ENCODE measurements at places on chromosomes 16 and 17. TPM values are rescaled to one million over a fixed set of nuclear protein-coding genes. Genes with fewer than 3 reads are reported as not detected.
A peak's percentile ranks its signal among the peaks of the same experiment; 100 is the strongest.

DNA sequence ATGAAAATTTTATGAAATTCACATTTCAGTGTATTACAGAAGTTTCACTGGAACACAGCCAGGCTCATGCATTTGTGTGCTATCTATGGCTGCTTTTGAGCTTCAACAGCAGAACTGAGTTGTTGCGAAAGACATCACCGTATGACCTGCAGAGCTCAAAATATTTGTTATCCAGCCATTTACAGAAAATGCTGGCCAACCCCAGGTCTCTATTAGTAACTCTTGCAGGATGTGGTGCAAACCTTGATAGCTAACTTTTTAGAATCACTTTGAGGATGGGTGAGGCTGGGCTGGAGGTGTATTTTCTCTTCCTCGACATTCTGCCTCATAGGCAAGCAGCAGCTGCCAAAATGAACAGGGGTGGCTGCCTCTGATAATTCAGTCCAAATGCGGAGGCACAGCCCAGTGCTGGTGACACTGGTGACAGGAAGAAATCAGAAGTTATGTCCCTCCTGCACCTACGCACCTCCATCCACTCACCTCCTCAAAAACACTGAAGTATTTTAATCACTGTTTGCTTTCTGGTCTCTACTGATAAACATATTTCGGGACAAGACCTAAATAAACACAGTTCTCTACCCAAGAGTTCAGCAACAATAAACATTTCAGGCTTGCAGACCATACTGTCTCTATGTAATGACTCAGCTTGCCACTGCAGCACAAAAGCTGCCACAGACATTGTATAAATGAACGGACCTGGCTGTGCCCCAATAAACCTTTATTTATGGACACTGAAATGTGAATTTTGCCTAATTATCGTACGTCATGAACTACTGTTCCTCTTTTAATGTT, 28.5 kb downstream of the ARHGAP17 start:
- H3K4me3 ChIP-seq = peak overlapping the region; percentile 12
- no peaks in the 10 kb centered on the region for H3K27me3 ChIP-seq
- no peaks in the 10 kb centered on the region for H3K36me3 ChIP-seq
- no peak for DNase-seq
- peak overlapping the region; percentile 76 for H3K27ac ChIP-seq

- H3K4me1 ChIP-seq = no peaks in the 10 kb centered on the region
- DNase-seq = peak; percentile 79
- H3K36me3 ChIP-seq = no peaks in the 10 kb centered on the region
- no peak overlapping the region for H3K27ac ChIP-seq
- H3K27me3 ChIP-seq = no peaks in the 10 kb centered on the region
- no peak overlapping the region for H3K4me3 ChIP-seq
Observed at GRCh38 chr17:11554042-11554441, 44.2 kb upstream of the DNAH9 start.

DNA sequence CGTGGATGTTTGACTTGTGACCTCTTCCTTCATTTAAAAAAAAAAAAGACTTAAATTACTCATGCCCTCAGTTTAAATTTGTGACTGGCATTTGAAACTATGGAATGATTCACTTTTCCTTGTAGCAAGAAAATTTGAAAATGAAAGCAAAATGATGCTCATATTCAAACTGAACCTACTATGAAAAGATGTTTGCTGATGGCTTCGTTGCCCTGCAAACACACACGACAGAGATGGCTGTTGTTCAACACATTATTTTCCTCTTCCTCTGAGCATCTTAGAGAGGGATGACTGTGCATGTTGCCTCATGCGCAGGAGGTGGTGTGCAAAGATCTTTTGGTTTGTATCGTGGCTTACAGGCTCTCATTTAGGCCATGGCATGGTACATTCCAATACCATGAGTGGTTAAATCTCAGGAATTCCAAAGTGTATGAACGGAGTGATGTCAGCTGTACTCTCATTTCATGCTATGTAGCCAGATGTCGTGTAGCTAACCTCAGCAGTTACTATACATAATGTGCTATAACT, 164.5 kb downstream of the PRKCA start:
- no peak for DNase-seq
- no peaks in the 10 kb centered on the region for H3K36me3 ChIP-seq
- peak overlapping the region; percentile 75 for H3K27ac ChIP-seq
- no peaks in the 10 kb centered on the region for H3K27me3 ChIP-seq
- H3K4me3 ChIP-seq = no peak overlapping the region

DNA sequence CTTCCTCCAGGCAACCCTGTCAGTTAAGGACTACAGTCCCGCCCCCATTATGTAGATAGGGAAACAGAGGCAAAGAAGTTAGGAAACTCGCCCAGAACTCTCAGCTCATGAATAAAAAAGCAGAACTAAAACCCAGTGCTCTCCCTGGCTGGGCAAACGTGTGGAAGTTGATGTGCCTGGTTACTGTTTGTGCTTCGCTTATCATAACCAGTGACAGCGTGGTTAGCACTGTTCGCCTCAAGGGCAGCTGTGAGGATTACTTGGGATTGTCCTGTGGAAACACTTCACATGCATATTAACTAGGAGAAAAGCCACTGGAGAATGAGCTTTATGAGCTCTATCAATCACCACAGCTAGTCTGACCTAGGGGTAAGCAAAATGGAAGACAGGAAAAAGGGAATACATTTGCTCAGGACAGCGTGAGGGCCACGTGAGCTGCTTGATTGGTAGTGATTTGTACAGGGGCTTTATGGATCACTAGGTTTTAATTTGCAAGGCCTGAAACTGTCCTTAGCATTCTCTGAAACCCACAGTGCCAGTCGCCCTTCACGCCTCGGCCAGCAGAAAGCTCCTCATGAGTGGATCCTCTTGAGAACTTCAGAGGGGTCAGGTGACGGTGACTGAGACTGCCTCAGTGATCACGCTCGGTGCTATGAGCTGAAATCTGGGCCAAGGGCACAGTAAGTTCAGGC, 19.9 kb downstream of the CYB5D2 start:
- H3K4me1 ChIP-seq = peaks cover 6% of the 10 kb centered on the region
- no peak for DNase-seq
- H3K36me3 ChIP-seq = peaks cover 33% of the 10 kb centered on the region
- H3K27me3 ChIP-seq = no peaks in the 10 kb centered on the region
- H3K4me3 ChIP-seq = no peak overlapping the region

DNA sequence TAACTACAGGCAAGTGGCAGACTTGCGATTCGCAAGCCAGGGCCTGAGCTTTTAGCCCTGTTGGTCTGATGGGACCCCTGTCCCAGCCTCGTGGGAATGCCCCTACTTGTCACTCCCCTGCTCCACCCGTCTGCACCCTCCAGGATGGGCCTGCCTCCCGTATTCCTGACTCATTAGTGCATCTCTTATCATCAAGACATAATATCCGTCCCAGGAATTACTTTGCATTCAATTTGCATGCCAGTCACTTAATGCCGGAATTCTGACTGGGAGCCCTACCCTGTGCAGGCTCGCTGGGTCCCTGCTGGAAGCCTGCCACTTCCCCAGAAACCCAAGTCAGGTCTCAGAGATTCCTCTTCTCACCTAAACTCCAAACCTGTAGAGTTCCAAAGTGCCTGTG, 3.3 kb downstream of the PRSS53 start:
- H3K4me3 ChIP-seq = no peak overlapping the region
- H3K4me1 ChIP-seq = peaks cover 24% of the 10 kb centered on the region
- DNase-seq = no peak
- H3K27me3 ChIP-seq = no peaks in the 10 kb centered on the region

Gene ASB16
- total RNA-seq = 5.4 TPM

- no peak for DNase-seq
- no peaks in the 10 kb centered on the region for H3K4me1 ChIP-seq
- no peak overlapping the region for H3K27ac ChIP-seq
- no peak overlapping the region for H3K4me3 ChIP-seq
- H3K27me3 ChIP-seq = no peaks in the 10 kb centered on the region
Observed at GRCh38 chr17:34883106-34884000, 77.9 kb downstream of the CCT6B start.

DNA sequence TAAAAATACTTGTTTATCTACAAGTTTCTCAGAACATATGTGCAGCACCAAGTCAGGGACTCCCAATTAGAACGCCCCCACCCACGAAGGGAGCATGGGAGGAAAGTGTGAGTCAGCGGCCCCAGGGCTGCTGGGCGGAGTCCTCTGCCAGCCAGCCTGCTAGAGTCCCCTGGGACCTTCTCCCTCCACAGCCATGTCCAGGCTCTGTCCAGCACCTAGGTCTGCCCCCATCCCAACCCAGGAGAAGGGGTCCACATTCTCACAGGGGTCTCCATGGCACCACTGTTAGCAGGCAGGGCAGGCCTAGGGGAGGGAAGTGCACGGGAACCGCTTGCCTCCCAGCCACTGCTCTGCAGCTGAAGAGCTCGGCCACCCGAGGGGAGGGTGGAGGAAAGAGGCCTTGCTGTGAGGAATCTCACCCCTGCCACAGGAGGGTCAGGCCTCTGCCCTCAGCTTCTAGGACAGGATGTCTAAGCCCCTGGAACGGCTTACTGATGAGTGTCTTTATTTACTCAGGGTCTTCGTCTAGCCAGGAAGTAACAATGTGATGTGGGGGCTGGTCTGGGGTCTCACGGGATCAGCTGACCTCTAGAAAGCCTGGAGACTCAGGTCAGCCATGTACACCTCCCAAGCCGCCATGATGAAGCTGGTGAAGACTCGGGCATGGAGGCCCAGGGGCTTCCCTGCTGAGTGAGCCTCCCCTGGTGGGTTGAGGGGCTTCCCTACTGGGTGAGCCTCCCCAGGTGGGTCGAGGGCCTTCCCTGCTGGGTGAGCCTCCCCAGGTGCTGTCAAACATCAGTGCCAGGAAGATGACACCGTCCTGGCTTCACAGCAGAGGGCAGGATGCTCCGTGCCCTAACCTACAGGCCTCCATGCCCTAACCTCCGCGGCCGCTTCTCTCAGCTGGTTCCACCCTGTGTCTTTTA, 190.3 kb downstream of the RBFOX3 start:
- H3K27ac ChIP-seq = no peak overlapping the region
- H3K4me3 ChIP-seq = no peak overlapping the region
- no peaks in the 10 kb centered on the region for H3K27me3 ChIP-seq
- no peaks in the 10 kb centered on the region for H3K36me3 ChIP-seq

Gene ADGRG1
- total RNA-seq = 20.6 TPM

- H3K4me1 ChIP-seq = peaks cover 44% of the 10 kb centered on the region
- H3K27ac ChIP-seq = peak overlapping the region; percentile 73
- DNase-seq = no peak
- H3K36me3 ChIP-seq = no peaks in the 10 kb centered on the region
- H3K4me3 ChIP-seq = no peak overlapping the region
Observed at GRCh38 chr16:4309833-4310266, 6.0 kb upstream of the GLIS2 start.

Gene CACNG3
- not detected for total RNA-seq

- H3K36me3 ChIP-seq = no peaks in the 10 kb centered on the region
- no peak overlapping the region for H3K4me3 ChIP-seq
- DNase-seq = no peak
- H3K27me3 ChIP-seq = no peaks in the 10 kb centered on the region
- peak overlapping the region; percentile 48 for H3K27ac ChIP-seq
- peaks cover 30% of the 10 kb centered on the region for H3K4me1 ChIP-seq
Observed at GRCh38 chr16:12097523-12098428, 121.2 kb downstream of the SNX29 start.

- H3K27ac ChIP-seq = no peak overlapping the region
- H3K4me1 ChIP-seq = peaks cover 24% of the 10 kb centered on the region
- no peak for DNase-seq
- H3K4me3 ChIP-seq = no peak overlapping the region
Observed at GRCh38 chr17:202501-202951, 21.1 kb upstream of the DOC2B start.

Gene TMEM100
- total RNA-seq = 9.6 TPM

DNA sequence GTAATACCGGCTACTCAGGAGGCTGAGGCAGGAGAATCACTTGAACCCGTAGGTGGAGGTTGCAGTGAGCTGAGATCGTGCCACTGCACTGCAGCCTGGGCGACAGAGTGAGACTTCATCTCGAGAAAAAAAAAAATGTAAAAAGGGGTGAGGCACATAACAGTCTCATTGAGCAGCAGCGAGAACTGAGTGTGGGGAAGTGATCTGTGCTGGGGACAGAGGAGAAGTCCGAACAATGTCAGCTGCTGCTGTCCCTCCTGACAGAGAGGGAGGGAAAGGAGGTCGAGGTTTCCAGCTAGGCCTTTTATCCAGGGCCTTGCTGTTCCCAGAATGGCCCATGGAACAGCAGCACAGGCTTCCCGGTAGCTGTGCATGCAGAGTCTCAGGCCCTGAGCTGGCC, 14.0 kb downstream of the C16orf74 start:
- DNase-seq = no peak
- H3K4me3 ChIP-seq = no peak overlapping the region
- H3K27me3 ChIP-seq = no peaks in the 10 kb centered on the region
- no peak overlapping the region for H3K27ac ChIP-seq
- H3K4me1 ChIP-seq = no peaks in the 10 kb centered on the region

- no peaks in the 10 kb centered on the region for H3K27me3 ChIP-seq
- peaks cover 8% of the 10 kb centered on the region for H3K4me1 ChIP-seq
- H3K4me3 ChIP-seq = no peak overlapping the region
- DNase-seq = no peak
- no peaks in the 10 kb centered on the region for H3K36me3 ChIP-seq
Observed at GRCh38 chr17:40517286-40517662, 15.9 kb upstream of the TNS4 start.

Gene NACA2
- total RNA-seq = not detected

GRCh38 chr16:8510160-8510559, 80.2 kb downstream of the TMEM114 start:
- H3K27ac ChIP-seq = no peak overlapping the region
- H3K27me3 ChIP-seq = peaks cover 28% of the 10 kb centered on the region
- no peak overlapping the region for H3K4me3 ChIP-seq
- no peaks in the 10 kb centered on the region for H3K4me1 ChIP-seq
- no peaks in the 10 kb centered on the region for H3K36me3 ChIP-seq
- DNase-seq = no peak

Gene PGAP6
- 42.1 TPM for total RNA-seq

GRCh38 chr16:8589057-8589899, 1.0 kb downstream of the TMEM114 start:
- no peak for DNase-seq
- H3K4me3 ChIP-seq = peak overlapping the region; percentile 19
- H3K27ac ChIP-seq = no peak overlapping the region
- no peaks in the 10 kb centered on the region for H3K36me3 ChIP-seq
- H3K27me3 ChIP-seq = no peaks in the 10 kb centered on the region
- peaks cover 11% of the 10 kb centered on the region for H3K4me1 ChIP-seq

DNA sequence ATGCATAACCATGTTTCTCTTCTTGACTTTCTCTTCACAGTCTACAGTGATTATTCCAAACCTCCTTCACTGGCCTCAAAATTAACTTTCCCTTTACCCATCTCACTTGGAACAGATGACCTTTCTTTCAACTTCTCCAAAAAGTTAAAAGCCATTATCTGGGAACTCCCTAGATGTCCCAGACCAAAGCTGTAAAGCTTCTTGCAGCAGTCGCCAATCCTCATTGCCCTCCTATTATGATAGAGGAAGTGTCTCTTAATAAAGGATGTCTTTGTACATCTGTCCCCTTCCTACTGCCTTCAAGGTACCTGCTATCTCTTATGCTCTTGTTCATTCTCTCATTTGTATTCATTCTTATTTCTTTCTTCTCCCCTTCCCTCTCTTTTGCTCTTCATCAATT, 127.5 kb downstream of the MRTFB start:
- H3K4me3 ChIP-seq = no peak overlapping the region
- DNase-seq = no peak
- H3K27ac ChIP-seq = no peak overlapping the region
